ENCODE measurements at places on chromosomes 2 and 18.

DNA sequence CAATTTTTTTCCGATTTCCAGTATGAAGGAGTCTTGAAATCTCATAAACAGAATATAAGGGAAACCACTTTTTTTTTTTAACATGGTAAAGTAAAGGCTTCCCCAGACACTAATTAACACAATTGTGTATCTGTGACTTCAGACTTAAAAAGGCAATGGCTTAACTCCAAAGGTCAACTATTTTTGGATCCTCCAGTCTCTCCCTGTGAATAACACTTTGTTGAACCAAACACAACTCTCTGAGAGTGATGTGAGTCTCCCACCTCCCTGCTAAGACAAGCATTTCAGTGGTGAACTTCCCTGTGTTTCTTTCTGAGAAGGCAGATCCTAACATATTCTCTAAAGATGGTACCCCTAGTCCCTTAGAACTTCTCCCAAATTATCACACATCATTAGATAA is 219.6 kb upstream of the RBBP8 start:
- no peak for DNase-seq

- DNase-seq: peak; percentile 75
These were observed 52.5 kb downstream of the POMC start for GRCh38 chr2:25115902-25116301.

DNA sequence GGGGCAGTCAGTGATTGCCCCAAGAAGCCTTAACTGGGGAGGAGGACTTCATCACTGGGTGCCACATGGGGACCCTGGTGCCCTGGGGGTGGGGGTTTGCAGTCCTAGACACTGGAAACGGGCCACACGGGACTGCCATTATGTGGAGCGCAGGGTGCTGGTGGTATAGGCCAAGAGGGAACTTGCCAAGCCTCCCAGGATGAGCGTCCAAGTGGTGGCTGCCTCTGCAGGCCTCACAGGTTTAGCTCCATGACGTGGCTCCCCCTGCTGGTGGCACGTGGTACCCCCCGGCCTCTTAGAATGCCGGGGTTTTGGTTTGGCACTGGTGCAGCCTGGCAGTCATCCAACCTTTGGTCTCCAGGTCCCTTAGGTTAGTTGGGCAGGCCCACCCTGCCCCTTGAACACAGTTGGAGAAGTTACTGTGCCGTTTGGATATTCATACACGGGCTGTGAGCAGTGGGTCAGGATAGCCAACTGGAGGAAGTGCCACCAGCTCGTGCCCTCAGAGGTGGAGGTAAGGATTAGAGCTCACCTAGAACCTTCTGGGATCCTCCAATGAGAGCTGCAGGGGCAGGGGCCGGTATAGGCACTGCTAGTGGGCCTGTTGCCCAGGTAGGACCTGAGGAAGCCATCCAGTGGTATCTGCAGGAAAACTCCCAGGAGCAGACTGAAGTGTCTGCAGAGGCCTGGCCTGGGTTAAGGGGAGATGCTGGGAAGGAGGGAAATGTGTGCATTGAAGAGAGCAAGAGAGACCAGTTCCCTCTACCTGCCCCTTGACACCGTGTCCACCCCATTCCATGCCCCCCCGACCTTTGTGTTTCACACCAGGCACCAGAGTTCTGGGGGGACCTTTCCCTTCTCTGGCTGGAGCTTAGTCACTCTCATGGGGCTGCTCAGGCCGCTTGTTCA is 5.7 kb downstream of the PTMA start:
- peak; percentile 80 for DNase-seq

DNA sequence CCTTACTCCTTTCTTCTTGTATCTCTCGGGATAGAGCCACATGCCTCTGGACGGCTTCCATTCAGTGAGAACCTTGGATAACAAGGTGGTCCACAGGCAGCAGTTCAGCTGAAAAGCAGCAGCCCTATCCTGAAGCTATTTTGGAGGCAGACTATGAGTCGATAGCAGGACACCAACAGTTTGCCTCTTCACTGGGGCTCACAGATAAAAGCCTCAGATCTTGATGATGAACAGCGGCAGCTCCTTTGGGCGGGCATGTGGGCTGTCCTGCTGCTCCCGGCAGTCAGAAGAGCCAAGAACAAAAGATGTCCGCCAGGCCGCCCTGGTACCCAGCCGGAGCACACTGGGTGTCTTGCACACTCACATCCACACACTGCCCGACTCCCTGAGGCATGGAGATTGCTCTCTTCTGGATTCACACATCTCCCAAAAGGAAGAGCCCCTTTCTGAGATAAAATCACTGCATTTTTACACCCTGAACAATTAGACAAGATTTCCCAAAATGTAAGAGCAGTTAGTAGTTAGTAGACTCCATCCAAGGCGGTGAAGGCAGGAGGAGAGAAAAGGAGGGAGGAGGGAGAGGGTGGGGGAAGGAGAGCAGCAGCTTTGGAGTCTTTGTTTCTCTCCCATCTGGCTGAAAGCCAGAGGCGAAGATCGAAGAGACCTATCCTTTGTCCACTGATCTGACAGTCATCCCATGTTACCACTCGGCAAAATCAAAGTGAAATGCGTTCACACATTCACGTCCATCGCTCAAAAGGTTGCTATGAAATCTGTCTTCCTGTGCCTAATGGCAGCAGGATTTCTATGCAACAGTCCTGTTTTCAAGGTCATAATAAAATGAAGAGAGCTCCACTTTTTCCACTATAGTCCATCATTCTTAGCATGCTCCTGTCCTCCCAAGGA is 90.1 kb upstream of the KLF7 start:
- DNase-seq: no peak

GRCh38 chr18:9539283-9539682 is 64.0 kb downstream of the RALBP1 start:
- DNase-seq: peak; percentile 88

- DNase-seq: no peak
These were observed 180.9 kb upstream of the TWIST2 start for GRCh38 chr2:238667008-238667407.

- no peak for DNase-seq
These were observed 158.7 kb downstream of the HAUS1 start for GRCh38 chr18:46262856-46263255.

DNA sequence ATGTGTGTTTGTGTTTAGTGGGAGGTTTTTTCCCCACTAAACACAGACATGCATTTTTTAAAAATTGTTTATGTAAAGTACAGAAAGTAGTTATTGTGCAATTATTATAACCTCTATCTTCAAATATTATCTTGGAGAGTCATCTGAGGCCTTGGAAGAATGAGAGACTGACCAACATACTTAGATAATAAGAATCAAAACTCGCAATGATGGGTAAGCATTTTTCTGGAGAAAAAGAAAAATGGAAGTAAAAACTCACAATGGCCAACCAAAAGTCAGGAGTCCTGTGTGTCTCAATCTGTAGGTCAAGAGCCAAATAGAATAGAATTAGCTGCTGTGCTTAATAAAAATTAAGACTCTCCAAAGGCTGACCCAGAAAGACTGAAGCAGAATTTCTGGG is 43.0 kb downstream of the MEMO1 start:
- peak; percentile 77 for DNase-seq

DNA sequence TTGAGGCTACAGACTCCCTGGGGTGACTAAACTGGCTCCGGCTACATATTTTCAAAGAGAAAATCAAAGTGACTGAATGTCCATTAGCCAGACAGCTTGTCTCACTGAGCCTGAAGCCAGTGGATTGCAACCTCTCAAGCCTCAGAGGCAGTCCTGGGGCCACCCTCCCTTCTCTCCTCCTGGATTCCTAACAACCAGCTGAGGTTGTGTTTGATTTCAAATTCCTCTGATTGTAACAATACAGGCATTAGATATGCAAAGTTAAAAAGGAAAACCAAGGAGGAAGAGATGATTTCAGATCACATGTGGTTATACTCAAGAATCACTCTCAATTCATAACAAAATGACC is 101.0 kb upstream of the LMAN1 start:
- peak; percentile 19 for DNase-seq

Measured in iris pigment epithelial cell (primary cell).